ENCODE measurements at places on chromosomes 1 and 21.

DNA sequence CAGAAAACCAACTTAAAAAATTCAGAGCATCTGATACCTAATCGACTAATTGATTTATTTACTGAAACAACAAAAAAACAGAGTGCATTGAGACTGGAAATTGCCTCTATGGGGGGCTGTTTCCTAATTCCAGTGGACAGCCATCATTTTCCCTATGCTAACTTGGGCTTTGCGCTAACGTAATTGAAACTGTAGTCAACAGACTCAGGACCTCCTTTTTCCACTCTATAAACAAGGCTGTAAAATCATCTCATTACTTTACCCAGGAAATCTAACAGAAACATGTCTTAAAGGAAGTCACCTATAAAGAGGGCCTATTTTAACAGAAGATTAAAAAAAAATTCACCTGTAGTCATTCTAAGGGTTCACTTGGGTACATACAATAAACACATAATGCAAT, 2.1 kb downstream of the ERG start:
- no peak for DNase-seq

- no peak for DNase-seq
Measured at GRCh38 chr1:9062021-9062471, 7.4 kb downstream of the SLC2A5 start.

DNA sequence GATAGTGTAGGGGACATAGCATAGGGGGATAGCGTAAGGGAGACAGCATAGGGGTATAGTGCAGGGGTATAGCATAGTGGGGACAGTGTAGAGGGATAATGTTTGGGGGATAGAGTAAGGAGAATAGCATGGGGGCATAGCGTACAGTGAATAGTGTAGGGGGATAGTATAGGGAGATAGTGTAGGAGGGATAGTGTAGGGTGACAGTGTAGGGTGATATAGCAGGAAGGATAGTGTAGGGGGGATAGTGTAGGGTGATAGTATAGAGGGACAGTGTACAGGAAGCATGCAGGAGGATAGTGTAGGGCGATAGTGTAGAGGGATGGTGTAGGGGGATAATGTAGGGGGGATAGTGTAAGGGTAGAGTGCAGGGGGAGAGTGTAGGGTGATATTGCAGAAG, 11.7 kb upstream of the ARF1 start:
- no peak for DNase-seq

DNA sequence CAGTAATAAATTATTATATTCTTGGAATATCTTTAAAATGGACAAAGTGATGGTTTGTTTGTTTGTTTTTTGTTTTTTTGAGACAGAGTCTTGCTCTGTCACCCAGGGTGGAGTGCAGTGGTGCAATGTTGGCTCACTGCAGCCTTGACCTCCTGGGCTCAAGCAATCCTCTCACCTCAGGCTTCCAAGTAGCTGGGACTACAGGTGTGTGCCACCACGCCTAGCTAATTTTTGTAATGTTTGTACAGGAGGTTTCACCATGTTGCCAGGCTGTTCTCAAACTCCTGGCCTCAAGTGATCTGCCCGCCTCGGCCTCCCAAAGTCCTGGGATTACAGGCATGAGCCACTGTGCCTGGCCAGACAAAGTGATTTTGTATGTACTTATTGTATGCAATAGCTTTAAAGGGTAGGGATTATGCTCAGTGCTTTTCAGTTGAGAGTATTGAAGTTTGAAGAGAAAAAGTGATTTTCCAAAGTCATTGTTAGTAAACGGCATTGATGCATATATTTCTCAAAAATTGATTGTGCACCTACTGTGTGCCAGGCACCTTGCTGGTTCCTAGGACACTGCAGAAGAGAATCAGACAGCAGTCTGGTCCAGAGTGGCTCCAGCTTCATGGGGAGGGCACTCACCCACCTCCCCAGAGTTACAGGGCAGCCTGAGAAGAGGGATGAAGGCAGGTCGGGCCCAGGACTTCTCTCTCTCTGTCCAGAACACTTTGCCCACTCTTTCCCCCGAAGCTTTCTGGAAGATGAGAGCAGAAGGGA, 34.2 kb upstream of the TTC22 start:
- DNase-seq = no peak

- no peak for DNase-seq
Measured at GRCh38 chr21:33883118-33883517, 32.5 kb downstream of the ATP5PO start.

DNA sequence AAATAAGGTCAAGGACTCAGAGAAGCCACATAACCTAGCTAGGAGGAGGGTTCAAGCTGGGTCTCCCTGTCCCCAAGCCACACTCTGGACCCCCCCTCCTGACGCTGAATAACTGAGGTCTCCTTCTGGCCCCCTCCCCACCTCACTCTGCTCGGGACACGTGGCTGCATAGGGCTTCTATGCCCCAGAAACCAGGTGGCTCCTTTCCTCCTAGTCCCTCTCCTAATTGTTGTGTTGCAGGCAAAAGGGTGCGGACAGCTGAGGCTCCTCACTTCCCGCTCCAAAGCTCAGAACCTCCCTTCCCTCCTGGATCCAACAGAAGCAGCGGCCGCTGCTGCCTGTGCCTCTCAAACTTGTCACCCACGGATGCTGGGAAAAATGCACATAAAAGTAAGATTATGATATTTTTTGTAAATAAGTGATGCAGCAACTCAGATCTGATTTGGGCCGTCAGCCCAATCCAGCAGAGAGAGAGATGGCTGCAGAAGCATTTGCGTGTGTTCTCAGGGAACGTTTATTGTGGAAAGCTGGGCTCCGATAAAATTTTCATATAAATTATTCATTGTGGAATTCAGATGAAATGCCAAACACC, 40.8 kb upstream of the C1orf174 start:
- no peak for DNase-seq

DNA sequence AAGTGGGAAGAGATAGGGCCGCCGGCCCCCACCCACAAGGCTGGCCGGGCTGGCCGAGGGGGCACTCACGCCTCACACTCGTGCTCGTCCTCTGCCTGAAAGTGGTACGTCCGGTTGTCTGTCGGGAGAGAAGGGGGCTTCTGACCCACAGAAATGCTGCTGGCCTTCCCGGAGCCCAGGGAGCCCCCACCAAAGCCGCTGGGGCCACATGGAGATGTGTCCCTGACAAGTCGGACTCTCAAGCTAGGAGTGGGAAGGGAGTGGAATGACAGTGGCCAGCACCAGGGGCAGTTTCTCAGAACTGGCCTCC, 12.8 kb upstream of the TCEA3 start:
- DNase-seq = no peak

- no peak for DNase-seq
Measured at GRCh38 chr1:209484429-209484828, 99.1 kb upstream of the CAMK1G start.

DNA sequence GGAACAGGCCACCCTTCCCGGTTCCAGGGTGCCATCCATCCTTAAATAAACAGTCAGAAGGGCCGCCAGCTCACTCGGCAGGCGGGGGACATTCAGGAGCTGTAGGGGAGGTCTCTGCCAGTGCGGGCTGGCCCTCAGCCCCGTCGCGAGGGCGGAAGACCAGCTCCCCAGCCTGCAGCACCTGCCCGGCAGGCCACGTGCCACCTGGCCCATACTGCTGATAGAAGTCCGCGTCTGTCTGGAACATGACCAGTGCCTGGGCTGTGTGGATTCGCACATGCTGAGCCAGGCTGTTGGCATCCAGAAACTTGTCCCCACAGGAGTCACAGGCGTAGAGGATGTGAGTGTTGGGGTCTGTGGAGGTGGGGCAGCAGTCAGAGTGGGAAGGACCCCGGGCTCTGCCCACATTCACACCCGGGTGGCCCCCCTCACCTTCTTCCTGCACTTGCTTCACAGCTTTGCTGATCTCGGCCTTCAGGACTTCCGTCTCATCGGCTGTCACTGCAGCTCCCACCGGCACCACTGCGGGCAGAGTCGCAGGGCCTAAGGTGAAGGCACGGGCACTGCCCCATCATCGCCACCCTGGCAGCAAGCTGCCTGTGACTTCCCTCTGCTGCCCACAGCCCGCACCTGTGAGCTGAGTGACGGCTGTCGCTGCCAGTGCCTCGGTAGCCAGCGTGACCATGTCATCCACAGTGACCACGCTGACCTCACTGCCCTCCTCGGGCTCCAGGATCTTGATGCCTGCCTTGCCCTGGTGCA, 33.8 kb downstream of the ZBTB17 start:
- DNase-seq = no peak

DNA sequence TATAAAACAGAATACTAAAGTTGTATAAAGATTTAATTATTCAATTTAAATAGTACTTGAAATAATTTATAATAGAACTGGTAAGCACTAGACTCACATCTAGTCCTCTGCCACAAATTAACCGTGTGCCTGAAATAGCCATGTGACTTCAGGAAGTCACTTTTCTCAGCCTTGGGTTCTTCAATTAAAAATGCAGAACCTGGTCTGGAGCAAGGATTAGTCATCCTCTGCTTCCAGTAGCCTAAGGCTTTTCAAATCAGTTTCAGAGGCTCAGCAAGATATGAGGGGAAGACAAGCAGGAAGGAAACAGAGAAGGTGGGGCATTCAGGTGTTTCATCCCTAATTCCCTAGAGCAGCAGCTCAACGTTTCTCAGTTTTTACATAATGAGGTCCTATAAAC, 23.0 kb downstream of the DPH5 start:
- DNase-seq = no peak

DNA sequence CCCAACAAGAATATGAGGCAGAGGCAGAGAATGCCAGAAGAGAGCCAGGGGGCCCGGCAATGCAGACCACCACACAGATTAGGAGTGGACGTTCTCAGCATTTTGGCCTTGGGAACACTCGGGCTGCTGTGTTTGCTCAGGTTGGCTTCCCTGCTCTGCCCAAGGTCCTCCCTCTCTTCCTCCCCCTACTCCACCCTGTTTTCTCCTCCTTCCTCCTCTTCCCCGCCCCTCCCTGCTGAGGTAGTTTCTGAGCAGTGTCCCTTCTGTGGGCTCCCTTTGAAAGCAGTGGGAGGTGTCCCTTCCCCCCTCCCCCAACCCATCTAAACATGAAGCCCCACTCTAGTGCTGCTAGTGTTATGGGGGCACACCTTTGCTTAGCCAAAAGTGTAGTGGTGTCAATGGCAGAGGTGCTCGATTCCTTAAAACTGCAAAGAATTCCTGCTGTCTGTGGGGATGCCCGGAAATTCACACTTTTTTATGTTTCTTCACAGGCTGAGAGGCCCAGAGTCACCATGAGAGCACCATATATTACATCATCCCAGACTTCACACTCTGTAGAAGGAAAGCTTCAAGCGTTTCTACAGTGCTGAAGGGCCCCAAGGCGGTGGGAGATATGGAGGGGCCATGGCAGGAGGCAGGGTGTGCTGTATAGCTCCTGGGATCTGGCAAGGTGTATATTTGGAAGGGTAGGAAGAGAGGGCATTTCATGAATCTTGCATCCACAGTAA, at the start of gene HHIPL2:
Gene HHIPL2, minus strand, starts transcription at position 161 of the 728 bp plus-strand sequence. Its CDS starts 60 bp downstream, at position 101.
- DNase-seq = no peak

DNA sequence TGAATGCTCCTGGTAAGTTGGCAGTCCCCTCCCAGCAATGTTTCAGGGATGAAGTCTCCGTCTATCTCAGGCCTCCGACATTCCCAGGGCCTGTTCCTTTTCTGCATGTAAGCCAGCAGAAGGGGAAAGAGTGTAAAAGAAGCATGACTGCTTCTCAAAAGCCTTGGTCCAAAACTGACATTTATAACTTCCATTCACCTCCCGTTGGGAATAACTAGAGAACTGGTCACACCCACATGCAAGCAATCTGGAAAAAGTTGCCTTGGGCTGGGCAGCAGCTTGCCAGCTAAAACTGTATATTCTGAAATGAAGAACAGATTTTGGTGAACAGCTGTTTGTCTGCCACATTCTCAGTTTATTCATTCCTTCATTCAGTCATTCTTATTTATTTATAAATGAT, 24.2 kb upstream of the NPL start:
- DNase-seq = no peak

GRCh38 chr1:188652678-188653077, 1823.9 kb downstream of the PLA2G4A start:
- no peak for DNase-seq

- DNase-seq = no peak
Measured at GRCh38 chr21:37082375-37082774, 9.3 kb downstream of the TTC3 start.

DNA sequence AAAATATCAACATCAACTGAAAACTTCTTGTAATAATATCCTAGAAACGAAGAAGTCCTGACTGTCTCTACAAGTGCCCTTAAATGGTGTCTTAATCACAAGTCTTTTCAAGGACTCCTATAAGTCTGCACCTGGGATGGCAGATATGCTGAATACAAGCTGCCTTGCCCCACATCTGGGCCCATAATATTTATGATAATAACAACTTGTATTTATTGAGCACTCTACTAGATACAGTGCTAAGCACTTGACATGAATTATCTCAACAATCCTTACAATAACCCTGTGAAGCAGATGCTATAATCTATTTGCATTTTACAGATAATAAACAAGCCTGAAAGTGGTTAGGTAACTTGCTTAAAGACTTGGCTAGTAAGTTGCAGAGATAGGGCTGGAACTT, 78.0 kb upstream of the ZNF648 start:
- DNase-seq = no peak

- no peak for DNase-seq
Measured at GRCh38 chr1:183837062-183837461, 32.1 kb downstream of the RGL1 start.

DNA sequence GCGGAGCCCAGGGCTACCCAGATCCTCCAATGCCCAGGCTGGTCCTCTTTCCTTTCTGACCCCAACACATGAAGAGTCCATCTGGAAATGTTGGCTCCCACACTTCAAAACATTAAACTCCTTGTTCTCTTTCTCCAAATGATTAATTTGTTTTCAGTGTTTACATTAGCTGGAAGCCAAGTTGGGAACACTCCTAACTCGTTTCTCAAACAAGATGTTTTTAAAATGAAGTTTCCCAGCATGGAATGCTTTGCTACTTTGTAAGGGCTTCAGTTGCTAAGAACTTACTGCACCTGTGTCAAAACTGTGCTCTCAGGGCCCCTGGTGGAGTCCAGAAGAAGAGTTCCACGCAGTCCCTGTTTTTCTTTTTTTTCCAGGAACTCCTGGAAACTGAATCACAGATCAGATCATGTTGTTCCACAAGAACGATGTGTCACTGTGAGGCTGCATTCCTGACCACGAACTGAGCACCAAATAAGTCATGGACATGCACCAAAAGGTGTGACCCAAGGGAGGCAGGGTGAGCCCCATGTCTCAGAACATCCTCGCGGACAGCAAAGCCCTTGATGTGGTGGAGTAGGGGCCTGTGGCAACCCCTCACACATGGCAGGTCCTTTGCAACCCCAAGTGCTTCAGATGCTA, 257.3 kb downstream of the KCNJ6 start:
- DNase-seq = no peak

DNA sequence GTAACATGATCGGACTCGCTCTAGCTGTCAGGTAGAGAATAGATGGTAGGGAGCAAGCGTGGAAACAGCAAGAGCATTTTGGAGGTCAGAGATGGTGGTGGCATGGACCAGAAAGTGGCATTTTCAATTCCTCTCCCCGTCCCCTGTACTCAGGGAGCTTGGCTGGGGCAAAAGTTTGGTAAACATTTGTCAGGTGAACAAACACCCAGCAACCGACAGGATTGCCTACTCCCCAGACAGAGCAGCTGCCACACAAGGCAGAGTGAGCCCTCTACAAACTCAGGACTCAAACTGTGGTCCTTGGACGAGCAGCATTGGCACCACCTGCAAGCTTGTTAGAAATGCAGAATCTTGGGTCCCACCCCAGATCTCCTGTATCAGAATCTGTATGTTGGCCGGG, 14.3 kb downstream of the PTAFR start:
- no peak for DNase-seq

- no peak for DNase-seq
Measured at GRCh38 chr1:4449972-4450371, 204.4 kb upstream of the AJAP1 start.

Measured in activated CD4-positive, alpha-beta T cell treated with anti-CD3 and anti-CD28 coated beads for 1 hour (primary cell).